ENCODE measurements at places on chromosomes 7 and 10.

DNA sequence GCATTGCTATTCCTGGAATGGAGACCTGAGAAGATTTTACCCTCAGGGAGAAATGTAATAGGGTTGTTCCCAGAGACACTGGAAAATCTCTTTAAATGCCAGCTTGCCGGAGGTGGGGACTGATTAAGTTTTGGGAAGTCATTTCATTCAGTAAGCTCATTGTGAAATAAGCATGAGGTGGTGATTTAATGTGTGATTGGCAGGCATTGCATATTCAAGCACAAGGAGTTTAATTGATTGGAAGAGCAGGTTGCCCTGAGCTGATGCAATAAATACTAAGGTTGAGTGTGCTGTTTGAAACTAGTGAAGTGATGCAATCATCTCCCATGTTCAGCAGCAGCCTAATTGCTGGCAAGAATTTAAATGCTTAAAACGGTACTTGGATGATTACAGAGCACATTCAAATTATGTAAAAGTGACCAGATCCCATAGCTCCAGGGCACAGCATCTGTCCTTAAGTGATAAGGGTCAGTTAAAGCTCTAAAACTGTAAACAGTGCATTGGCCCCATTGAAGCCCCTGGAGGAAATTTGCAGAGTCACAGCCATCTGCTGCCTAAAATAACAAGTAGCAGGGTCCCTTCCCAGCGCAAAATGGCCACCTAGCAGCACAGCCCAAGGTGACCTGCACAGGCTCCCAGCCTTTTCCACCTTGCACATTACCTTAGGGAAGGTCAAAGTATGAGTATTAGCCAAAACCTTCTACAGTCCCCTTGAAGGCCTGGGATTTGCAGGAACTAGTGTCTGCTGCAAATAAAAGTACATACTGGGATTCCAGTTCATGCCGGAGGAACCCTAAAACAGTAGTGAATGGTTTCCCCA, 92.1 kb downstream of the CCDC71L start:
- DNase-seq: peak; percentile 96

DNA sequence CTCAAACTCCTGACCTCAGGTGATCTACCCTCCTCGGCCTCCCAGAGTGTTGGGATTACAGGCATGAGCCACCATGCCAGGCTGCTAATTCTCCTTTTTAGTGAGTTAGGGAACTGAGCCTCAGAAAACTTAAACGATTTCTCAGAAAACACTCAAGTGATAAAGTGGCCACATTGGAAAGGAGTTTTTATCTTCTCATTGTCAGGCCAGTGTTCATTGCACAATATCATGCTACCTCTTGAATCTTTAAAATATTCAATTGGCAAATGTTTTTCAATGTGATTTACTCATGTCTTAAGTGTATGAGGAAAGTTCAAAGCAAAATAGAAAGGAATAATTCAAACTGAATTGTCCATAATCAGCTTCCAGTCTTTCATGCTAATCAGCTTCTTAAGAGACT, 80.7 kb downstream of the ITGB8 start:
- DNase-seq: no peak

DNA sequence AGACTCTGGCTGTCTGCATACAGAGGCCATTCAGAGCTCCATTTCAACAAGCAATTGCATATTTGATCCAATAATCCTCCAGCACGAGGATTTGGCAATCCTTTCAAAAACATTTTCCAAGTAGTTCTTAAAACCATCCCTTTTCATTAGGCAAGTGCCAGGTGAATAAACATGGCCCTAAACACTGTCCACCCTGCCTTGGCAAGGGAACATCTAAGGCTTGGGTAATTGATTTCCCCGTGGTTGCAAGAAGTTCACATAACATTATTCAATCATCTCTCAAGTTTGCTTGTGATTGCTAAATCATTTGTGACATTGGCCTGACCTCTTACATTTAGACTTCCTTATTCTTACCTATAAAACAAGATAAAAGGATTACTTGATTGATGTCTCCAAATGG, 175.2 kb downstream of the CTTNBP2 start:
- DNase-seq: no peak

DNA sequence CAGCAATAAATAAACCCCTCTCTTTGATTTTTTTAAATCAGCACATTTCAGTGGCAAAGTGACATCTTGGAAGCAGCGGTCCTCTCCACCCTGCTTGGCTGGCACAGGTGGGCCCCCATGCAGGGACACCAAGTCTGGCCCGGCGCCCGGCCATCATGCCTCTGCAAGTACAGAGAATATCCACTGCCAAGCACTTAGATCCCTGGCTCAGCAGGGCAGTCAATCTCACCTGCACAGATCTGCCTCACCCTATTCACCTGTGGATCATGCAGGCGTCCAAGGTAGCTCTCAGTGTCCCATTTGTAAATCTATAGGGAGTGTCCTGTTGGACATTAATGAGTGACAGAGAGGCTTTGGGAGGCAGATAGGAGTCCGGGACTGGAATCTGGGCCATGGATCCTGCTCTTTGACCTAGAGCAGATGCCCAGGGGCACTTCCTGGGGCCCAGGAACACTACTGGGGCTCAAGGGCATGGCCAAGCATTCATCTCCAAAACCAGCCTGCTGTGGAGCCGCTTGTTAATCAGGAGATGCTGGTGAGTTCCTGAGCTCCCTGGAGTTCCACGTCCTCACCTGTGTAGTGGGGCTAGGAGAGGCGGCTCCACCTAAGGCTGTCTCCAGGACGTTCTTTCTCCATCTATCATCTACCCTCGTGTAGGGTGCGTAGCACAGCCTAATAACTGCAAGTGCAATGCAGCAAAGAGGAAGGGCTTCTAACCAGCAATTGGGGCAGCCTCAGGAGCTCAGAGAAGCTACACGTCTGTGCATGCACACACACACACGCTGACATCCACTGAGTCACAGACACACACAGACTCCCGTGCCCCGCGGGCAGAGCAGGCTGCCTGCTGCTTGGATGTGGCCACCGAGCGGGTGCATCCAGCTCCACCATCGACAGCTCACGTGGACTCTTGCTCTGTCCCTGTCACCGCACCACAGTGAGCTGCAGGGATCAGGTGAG, 123.6 kb downstream of the OAT start:
- no peak for DNase-seq

DNA sequence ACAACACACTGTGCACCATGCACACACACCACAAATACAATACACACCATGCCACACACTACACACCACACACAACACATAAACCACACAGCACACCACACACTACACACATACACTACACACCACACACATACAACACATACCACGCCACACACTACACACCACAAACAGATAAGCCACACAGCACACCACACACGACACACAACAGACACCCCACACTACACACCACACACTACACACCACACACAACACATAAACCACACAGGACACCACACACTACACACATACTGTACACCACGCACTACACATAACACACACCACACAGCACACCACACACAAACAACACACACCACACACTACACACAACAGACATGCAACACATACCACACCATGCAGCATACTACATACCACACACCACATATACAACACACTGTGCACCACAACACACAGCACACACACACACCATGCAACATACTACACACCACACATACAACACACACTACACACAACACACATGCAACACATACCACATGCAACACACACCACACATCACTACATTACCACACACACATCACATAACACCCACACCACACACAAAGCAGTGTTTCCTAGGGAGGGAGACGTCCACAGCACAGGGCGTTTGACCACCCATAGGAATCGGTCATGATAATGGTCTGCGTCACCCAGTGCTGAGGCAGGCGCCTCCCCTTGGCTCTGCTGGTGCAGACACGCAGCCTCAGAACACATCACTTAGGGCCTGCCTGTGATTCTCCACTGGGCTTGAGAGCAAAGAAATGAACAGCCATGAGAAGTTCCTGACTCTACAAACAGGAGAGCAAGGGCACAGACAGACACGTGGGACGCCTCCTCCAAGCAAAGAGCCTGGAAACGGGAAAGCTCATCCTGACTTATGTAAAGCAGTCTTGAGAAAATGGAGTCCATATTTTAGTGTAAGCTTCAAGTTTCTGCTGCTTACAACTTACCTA, 458.3 kb downstream of the PTPRN2 start:
- DNase-seq: no peak

DNA sequence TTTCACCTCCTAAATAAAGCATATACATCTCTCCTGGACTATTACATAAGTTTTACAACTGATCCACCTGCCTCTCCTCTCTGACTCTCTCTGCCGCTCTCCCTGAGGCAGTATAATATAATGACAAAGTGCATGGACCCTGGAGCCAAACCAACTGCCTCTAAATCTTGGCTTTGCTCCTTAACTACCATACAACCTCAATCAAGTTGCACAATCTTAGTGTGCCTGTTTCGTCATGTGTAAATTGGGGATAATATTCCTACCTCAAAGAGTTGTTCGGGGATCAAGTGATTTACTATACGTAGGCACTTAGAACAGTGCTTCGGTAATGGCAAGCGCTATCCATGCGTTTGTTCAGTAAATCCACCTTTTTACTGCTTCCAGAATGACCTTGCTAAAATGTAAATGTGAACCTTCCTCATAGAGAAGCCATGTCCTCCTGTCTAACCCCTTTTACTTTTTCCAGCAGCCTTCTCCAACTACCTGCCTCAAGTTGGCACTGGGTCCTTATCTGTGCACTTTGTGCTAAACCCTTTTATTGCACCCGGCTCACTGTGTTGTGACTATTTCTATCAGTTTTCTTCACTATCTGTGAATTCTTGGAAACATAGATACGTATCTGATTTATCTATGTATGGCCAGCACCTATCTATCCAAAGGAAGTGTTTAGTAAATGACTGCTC, 30.6 kb upstream of the DLD start:
- no peak for DNase-seq
